ENCODE measurements at places on chromosomes 16 and 17. TPM values are rescaled to one million over a fixed set of nuclear protein-coding genes. Genes with fewer than 3 reads are reported as not detected.
A peak's percentile ranks its signal among the peaks of the same experiment; 100 is the strongest.

ANKRD40CL gene
- total RNA-seq: not detected

LRRC36 gene
- total RNA-seq: 0.38 TPM

OR3A3 gene
- not detected for total RNA-seq

DNA sequence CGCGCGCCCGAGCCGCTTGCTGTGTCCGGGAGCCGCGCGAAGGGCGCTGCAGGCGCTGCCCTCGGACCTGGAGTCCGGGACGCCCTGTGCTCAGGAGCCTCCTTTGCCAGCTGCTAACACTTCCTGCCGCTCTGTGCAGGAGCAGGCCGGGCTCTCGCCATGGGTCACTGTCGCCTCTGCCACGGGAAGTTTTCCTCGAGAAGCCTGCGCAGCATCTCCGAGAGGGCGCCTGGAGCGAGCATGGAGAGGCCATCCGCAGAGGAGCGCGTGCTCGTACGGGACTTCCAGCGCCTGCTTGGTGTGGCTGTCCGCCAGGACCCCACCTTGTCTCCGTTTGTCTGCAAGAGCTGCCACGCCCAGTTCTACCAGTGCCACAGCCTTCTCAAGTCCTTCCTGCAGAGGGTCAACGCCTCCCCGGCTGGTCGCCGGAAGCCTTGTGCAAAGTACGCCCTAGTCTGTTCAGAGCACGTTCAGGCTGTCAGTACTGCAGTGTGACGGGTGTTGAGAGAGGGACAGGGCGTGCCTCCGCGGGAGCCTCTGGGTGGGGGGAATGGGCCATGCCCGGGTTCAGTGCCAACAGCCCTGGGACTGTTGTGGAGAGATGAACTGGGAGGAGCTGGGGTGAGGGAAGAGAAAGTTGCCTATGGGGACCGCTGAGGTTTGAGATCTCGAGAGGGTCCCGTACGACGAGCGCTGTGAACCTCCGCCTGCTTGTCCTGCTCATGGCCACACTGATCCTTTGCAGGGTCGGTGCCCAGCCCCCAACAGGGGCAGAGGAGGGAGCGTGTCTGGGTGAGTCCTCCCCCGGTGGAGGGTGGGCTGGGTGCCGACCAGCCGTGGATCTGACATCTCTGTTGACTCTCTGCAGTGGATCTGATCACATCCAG, 1.3 kb downstream of the ZNF276 start:
- DNase-seq: no peak
- H3K4me1 ChIP-seq: peaks cover 18% of the 10 kb centered on the region
- H3K4me3 ChIP-seq: peak overlapping the region; percentile 79
- peak overlapping the region; percentile 69 for H3K27ac ChIP-seq
- H3K27me3 ChIP-seq: no peaks in the 10 kb centered on the region

- peaks cover 23% of the 10 kb centered on the region for H3K36me3 ChIP-seq
- no peak overlapping the region for H3K4me3 ChIP-seq
- no peaks in the 10 kb centered on the region for H3K27me3 ChIP-seq
- no peak overlapping the region for H3K27ac ChIP-seq
Observed at GRCh38 chr17:64580384-64581315, 73.9 kb downstream of the CEP95 start.

DNA sequence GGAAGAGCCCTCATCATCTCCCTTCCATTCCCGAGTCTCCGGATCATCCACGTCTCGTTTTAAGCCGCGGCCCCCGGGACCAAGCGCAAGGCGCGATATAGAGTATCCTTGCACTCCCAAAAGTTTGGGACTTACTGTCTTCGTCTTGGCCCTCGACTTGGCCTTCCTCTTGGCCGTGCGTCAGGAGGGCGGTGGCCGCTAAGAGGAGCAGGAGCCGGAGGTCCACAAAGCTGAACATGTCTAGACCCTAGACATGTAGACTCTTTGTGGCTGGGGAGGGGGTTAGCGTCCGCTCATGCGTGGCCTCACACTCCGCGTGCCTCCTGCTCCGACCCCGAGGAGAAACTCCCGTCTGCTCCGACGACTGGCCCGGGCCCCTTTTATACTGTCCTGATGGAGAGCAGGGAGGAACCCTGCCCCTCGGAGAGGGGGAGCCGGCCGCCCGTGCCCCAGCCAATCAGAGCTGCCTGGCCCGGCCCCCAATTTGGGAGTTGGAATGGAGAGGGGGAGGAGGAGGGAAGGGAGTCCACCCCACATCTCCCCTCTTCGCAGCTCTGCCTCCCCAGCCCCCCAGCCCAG, at the start of gene COL1A1:
COL1A1 (minus strand) TSS at position 356 of the 579 bp plus-strand sequence; CDS start at position 238, 118 bp downstream.
- no peaks in the 10 kb centered on the region for H3K36me3 ChIP-seq
- H3K4me3 ChIP-seq: peak within 1 kb of the TSS; percentile 92
- H3K27me3 ChIP-seq: peaks cover 48% of the 10 kb centered on the region
- peak within 1 kb of the TSS; percentile 96 for H3K27ac ChIP-seq

ZPBP2 gene
- not detected for total RNA-seq
